NCI-H1694 (cell line): ENCODE measurements at places on chromosomes 7 and 10.

GRCh38 chr7:141533149-141533949 is 17.9 kb upstream of the AGK start:
- peak; percentile 92 for DNase-seq

GRCh38 chr10:79452174-79452611 is 6.8 kb upstream of the ZCCHC24 start:
- no peak for DNase-seq

GRCh38 chr7:115724400-115725056 is 306.0 kb downstream of the TFEC start:
- peak; percentile 77 for DNase-seq

- DNase-seq, result no peak
Observed at GRCh38 chr7:35581605-35582210, 113.2 kb downstream of the HERPUD2 start.

DNA sequence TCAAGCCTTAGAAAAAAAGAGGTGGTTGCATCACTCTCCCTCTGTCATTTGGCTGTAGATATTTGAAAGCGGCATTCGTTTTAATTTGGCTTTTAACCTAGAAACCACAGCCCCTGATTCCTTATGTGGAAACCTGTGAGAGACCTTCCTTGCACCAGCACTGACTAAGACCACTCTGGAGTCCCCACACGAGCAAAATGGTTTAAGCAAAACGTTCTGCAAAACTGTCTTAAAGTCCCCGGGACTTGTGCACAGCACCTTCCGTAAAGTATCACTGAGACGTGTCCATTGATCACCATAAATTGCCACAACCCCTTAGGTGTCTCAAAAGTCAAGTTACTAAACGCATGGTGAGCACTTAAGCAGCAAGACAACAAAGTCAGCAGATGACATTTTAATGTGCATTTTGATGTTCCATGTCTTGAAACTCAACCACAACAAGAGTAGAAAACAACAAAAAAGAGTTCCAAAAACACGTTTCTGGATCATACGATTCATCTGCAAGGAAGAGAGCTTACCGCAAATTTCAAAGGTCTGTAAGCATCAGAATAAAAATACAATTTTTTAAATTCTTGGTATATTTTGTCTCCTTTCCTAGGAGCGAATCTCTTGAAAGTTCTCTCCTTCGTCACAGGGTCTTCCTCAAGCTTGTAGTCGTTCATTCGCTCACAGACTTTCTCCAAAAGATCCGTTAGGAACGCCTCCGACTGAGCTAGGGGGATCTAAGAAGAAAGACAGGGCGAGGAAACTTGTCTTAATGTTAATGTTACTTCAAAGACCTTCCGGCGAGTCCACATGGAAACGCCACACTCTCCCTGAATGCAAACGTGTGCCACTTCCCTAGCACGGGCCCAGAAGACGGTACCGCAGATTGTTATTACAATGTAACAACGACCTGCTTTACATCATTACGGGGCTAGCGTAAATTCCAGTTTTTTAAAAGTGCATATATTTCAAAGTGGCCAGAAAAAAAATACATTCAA is 37.7 kb downstream of the CNPY1 start:
- DNase-seq, result no peak

DNA sequence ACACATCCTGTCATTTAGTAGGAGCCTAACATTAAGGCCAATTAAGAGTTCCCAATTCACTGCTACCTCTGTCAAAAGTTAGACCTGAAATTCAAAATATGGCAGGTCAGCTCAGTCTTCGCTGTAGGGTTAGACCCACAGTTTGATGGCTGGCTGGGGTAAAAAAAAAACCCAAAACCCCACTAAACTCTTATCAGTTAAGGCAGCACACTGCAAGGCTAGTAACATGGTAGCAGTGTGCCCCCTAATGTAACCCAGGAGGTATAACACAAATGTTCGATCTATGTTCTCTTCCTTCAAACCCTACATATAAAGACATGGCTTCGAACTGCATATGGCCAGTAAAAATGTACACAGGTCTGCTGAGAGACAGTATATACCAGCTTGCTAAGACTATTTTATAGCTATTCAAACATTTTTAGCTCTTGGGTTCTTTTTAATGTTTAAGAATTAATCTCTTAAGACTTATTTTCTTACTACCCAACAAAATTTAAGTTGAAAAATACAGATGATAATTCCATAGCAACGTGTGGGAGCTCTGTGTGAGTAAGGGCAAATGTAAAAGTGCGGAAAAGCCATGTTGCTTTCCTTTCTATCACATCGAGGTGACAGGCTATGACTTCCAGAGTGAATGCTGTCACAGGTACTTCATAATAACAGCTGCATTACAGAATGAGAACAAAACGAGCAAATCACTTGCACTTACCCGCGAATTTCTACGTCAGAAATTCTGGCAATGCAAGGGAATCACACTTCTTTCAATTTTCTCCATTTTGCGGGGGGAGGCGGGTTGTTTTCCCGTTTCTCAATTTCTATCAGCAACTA is 168.4 kb upstream of the IMMP2L start:
- DNase-seq, result peak; percentile 19

DNA sequence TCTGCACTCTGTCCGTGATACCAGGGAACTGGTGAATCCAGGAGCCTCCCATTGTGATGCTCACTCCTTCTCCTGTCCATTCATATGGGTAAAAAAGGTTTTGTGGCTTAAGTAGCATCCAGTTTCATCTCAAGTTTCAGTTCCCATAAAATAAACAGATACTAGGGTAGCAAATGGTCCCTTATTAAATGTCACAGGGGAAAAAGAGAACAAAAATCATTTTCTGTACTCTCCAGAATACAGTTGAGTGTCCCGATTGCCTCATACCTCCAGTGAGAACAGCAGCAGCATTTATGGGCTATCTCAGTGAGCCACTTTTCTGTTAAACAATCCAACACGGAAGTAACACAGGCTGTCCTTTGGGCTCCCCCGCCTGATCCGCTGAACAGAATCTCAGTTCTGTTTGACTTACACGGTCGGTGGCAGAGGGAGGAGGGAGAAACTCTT is 179.6 kb downstream of the CELF2 start:
- no peak for DNase-seq

- no peak for DNase-seq
Observed at GRCh38 chr10:58868736-58869435, 307.6 kb upstream of the PHYHIPL start.

DNA sequence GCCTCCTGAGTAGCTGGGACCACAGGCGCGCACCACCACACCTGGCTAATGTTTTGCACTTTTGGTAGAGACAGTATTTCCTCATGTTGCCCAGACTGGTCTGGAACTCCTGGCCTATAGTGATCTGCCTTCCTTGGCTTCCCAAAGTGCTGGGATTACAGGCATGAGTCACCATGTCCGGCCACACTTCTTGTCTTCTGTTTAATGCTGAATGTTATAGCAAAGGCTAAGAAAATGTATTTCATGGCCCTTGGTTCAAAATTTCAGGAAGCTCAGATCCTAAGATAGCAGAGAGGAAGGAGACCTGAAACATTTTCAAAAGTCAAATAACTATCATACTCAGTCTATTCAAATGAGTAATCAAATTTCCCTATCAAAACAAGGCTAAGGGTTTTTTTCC is 229.6 kb downstream of the BAMBI start:
- no peak for DNase-seq

GRCh38 chr7:75559976-75560365 is 67.9 kb downstream of the SPDYE5 start:
- no peak for DNase-seq

DNA sequence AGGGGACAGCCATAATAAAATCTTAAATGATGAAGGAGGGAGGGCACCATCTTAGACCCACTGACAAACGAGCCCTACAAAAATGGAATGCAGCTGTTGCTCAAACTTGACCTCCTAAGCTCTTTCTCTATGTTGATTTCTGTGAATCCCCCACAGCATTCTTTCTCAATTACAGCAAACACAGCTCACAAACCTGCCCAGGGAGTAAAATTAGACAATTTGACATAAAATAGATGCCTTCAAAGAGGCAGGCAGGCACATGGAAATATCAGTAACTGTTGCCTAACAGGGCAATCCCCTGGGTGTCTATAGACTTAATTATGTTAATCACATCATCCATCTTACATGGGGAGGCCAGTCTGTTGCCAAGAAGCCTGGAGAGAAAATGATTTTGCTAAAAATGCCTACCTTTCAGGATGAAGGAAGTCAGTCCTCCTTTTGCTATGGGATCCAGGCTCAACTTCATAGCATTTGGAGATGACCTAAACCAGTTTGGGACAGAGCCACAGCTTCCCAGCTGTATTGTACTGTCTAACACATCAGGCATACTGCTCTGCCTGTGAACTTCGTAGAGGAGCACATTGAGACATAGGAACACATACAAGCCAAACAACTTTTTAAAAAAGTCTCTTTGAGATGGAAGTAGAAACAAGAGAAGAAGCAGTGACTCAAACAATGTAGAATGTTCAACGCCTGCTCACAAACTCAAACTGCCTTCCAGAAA is 1177.4 kb downstream of the SORCS1 start:
- DNase-seq, result no peak

DNA sequence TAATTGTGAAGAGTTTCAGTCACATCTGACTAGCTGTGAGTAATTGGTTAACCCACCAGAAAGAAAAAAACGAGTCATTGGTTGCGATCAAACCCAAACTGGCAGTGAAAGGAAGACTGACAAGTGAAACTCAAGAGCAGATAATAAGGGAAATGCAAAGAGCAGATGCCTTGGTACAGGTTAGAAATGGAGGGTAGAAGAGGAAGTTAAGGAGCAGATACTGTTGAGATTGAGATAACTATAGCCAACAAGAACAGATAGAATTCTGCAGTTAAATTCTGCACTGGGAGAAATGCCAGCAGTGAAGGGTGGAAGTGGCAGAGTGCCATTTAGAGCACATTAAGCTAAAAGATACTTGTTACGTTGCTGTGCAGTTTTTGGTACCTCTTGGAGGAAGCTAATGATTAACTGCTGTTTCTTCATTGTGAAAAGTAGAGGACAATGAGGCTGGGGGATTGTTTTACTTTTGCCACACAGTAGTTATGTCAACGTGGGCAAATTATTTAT is 65.8 kb downstream of the CDK13 start:
- peak; percentile 33 for DNase-seq

- DNase-seq, result no peak
Observed at GRCh38 chr10:62853710-62854109, 37.5 kb upstream of the EGR2 start.

DNA sequence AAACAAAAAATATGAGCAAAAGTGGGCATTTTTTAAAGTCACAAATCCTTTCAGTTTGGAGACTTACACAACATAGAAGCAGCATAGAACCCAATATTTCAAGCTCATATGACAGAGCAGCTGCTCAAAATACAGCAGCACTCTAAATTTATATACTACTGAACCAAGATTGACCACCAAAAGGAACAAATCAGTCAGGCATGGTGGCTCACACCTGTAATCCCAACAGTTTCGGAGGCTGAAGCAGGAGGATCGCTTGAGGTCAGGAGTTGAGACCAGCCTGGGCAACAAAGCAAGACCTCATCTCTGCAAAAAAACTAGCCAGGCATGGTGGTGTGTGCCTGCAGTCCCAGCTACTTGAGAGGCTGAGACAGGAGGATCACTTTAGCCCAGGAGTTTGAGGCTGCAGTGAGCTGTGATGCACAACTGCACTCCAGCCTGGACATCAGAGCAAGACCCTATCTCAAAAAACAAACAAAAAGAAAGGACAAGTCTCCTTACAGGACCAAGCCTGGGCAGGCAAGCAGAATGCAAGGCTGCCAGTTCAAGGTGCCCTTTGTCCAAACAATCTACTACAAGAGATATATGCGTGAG is 40.0 kb downstream of the PARD3 start:
- DNase-seq, result no peak

DNA sequence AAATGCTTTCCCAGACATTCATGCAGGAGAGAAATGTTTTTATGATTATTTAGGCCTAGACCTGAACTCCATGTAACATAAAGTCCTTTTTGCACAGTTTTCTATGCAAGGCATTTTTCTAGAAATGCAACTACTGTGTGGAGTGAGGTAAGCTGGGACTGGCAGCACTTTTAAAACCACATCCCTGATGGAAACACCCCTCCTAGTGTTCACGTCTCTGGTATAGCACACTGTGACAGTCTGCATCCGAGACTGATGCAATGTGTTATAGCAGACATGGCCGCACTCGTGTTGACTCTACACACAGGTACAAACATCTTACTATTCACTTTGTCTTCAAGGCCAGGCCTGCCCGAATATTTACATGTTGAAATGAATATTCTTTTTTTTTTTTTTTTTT is 19.3 kb upstream of the ERCC6 start:
- no peak for DNase-seq

GRCh38 chr10:72692994-72693781 is 1.2 kb downstream of the MCU start:
- peak; percentile 10 for DNase-seq

DNA sequence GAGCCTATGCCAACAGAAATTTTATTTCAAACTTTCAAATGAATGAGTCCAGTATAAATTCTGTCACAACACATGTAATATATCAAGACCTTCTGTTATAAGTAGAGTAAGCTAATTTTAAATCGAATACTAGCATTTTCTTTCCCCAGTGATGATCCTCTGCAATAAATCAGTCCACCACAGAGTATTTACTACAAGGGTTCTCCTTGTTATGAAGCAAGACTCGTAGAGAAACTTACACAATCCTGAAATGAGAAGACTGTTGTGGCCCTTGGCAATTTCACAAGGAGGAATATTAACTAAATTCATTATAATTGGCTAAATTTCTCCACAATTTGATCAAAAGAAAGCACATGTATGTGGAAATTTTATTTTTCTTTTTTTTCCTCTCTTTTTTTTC is 312.4 kb upstream of the DGKB start:
- DNase-seq, result no peak

- DNase-seq, result peak; percentile 65
Observed at GRCh38 chr10:97914837-97915211, 65.2 kb downstream of the GOLGA7B start.

DNA sequence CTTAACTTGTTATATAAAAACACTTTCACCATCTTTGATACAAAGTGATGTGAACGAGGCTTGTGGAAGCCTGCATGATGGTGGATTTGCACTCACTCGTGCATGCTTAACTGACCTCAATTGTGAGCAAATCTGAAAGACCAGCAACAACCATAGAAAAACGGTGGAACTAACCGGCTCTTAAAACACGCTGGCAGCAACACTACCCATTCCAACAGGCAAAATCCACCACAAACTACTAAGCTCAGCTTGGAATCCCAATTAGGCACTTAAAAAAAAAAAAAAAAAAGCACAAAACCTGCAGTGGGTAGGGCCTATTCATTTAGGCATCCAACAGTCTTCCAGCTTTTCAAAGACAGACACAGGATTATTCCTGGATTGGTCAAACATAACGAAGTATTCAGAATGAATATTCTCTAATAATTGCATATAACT is 1.8 kb downstream of the GDI2 start:
- DNase-seq, result peak; percentile 25

GRCh38 chr7:105205592-105206237 is 183.0 kb downstream of the SRPK2 start:
- no peak for DNase-seq

GRCh38 chr7:69412331-69413146 is 185.7 kb upstream of the AUTS2 start:
- no peak for DNase-seq

DNA sequence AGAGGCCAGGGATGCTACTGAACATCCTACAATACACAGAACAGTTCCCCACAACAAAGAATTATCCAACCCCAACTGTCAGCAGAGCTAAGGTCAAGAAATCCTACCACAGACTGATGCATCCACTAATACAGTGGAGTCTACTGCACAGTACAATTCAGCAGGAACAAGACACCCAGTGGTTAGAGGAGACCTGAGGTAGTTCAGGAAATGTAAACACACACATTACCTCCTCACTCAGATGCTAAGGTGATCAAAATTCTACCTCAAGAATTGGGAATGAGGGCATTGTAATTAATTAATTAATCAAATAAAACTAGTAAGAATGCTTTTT is 91.4 kb downstream of the ZFAND4 start:
- DNase-seq, result no peak
